ENCODE measurements at places on chromosomes 7 and 10. TPM values are rescaled to one million over a fixed set of nuclear protein-coding genes. Genes with fewer than 3 reads are reported as not detected.

GRCh38 chr7:7051206-7051877 lies 131.0 kb upstream of the C1GALT1 start:
- no peak for DNase-seq

GRCh38 chr10:88309365-88309764 lies 273.8 kb downstream of the RNLS start:
- DNase-seq: no peak

DNA sequence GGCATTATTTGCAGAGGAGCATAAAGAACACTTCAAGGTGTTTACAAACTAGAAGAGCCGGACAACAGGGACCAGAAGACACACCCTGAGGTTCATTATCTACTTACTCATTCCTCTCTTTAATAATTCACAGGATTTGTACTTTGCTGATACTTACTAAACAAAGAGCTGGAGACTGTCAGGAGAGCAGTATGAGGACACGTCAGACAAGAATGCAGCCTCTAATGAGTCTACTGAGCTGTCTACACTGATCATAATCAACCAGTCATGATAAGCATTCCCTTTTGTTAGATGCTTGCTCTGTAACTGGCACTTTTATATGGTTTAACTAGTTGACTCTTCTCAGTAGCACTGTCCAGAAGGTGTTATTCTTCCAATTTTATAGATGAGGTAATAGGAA lies 243.3 kb upstream of the CDC14C start:
- DNase-seq: no peak

- DNase-seq: no peak
Observed at GRCh38 chr7:94062372-94062771, 58.2 kb upstream of the BET1 start.

Gene HOXA9
- total RNA-seq: not detected

Measured in CD4-positive, alpha-beta memory T cell (primary cell).